Vagina (tissue), 2 donors: ENCODE measurements at places on chromosomes 5 and 9.

GRCh38 chr9:92616199-92616641 is 53.7 kb downstream of the IPPK start:
- peak overlapping the region; percentile 92 for H3K27ac ChIP-seq
- no peak overlapping the region for H3K4me3 ChIP-seq
- peaks cover 74% of the 10 kb centered on the region for H3K4me1 ChIP-seq
- H3K27me3 ChIP-seq: no peaks in the 10 kb centered on the region
- H3K36me3 ChIP-seq: peaks cover 11% of the 10 kb centered on the region
- DNase-seq: peak; percentile 67

DNA sequence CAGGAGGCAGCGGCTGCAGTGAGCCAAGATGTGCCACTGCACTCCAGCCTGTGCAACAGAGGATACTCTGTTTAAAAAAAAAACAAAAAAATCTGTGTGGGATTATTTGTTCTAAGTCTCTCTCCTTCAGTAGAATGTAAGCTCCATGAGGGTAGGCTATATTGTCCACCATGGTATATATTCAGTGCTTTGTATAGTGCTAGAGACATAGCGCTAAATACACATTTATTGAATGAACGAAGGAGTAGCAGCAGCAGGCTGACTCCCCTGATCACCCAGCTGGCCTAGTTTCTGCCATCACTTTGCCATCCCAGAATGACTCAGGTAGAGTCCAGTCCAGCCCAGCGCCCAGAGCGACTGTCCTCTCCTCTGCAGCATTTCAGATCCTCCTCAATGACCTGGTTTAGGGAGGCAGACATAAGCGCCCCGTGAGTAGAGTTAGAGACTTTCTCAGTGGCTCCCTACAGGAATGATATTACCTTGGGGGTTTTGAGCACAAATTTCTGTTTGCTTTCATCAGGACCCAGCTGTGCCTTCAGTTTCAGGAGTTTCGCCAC is 716 bp downstream of the HARS1 start:
- DNase-seq: no peak
- H3K27me3 ChIP-seq: no peaks in the 10 kb centered on the region
- H3K4me1 ChIP-seq: peaks cover 38% of the 10 kb centered on the region
- H3K4me3 ChIP-seq: peak overlapping the region; percentile 86
- peak overlapping the region; percentile 80 for H3K27ac ChIP-seq
- H3K36me3 ChIP-seq: no peaks in the 10 kb centered on the region

DNA sequence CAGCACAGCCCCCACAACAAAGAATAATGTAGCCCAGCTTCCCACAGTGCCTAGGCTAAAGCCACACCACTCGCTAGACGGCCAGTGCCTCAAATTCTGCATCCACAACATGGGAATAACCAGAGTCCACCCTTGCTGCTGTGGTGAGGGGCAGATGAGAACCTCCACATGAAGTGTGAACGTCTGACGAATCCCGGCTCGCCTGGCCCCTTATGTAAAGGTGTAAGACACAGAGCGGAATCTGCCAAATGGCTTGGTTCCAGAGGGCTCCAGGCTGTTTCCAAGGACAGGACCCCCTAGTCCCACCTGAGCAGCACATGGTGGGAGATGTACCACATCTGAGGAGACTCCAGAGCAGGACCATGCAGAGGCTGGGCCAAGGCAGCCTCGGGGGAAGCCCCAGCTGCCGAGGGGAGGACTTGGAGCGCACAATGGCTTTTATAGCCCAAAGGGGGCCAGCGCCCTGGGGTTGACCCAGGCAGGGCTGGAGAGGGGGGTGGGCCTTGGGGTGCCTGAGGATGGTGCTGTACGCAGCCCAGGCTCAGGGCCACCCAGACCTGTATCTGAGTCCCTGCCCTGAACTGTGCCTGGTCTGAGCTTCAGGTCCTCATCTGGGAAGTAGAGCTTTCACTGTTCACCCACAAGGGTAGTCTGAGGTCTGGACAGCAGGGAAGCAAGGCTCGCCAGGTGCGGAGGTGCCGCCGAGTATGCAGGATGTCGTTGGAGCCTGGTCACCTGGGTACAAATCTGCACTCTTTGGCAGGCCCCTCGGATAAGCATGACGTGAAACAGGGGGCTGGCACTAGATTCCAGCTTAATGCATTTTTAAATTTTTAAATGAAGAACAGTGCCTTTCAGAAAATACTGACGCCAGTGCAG is 24.9 kb upstream of the SLC25A51 start:
- H3K27me3 ChIP-seq: no peaks in the 10 kb centered on the region
- no peaks in the 10 kb centered on the region for H3K36me3 ChIP-seq
- DNase-seq: no peak
- peaks cover 18% of the 10 kb centered on the region for H3K4me1 ChIP-seq
- no peak overlapping the region for H3K4me3 ChIP-seq
- H3K27ac ChIP-seq: no peak overlapping the region

DNA sequence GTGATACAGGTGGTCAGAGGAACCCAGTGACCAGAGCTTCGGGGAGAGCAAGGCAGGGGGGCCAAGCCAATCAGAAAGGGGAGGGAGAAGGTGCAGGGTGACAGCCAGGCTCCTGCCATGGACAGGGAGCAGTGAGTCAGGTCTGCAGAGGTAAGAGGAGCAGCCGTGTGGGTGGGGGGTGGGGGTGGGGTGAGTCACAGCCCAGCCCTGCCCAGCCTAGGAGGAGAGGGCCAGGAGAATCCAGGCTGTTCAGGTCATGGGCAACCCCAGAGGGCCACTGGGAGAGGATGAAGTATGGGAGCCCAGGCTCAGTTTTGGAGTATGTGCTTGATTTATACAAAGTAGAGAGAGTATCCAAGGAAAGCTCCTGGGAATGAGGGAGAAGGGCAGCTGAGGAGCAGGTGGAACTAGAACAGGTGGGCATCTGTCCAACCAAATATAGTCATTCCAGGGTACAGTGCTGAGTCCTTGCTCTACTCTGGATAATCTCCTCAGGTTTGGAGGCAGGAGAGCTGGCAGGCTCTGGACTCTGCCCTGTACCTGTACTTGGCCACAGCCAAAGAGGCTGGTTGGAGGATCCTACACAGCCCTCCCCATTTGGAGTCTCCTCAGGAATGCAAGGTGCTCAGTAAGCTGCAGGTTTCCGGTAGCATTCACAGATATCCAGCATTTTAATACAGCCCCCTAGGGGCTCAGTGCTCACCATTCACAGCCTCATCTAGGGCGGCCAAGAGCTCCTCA is 1.6 kb downstream of the HBEGF start:
- H3K27ac ChIP-seq: peak overlapping the region; percentile 68
- peaks cover 37% of the 10 kb centered on the region for H3K4me1 ChIP-seq
- no peak for DNase-seq

- H3K36me3 ChIP-seq: no peaks in the 10 kb centered on the region
- no peak overlapping the region for H3K4me3 ChIP-seq
- no peaks in the 10 kb centered on the region for H3K27me3 ChIP-seq
- no peaks in the 10 kb centered on the region for H3K4me1 ChIP-seq
- DNase-seq: no peak
Measured at GRCh38 chr5:163943546-163943945, 438.1 kb downstream of the MAT2B start.

DNA sequence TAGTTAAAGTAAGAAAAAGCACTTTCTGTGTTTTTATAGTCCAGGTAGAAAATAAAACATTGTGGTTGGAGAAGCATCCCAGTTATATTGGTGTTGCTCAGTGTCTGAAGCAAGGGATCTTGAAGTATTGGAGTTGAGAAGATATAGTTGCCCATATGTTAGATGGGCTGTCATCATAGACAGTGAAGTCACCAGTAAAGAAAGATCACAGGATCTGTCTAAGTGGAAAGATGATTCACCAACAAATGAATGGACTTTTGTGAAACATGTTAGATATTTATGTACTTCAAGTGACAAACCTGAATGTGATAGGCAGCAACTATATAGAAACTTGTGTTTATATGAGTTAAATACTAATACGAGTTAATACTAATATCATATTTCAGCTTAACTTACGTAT is 11.7 kb downstream of the OGN start:
- H3K4me1 ChIP-seq: no peaks in the 10 kb centered on the region
- H3K27me3 ChIP-seq: no peaks in the 10 kb centered on the region
- H3K27ac ChIP-seq: no peak overlapping the region
- H3K4me3 ChIP-seq: no peak overlapping the region

DNA sequence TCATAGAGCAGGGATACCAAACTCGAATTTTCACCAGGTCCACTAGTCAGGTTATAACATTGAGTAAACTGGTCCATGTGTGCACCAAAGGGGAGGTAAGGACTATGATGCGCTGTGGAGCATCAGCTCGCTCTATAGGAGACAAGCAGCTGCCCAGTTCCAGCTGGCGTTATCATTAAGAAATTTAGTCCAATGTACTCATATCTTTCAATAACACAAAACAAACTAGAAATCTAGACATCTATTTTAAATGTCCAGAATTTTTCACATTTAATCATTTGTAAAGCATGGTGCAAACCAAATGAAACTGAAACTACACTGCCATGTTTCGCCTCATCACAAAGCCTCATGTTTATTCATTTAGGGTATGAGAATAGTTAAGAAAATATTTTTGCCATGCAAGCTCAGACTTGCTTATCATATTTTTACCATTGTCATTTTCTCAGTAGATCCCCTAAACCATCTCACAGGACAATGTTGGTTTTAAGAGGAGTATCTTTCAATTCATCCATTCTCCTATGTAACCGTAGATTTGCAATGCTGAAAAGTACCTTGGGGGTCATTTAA is 50.9 kb downstream of the ZNF474 start:
- DNase-seq: no peak
- H3K4me1 ChIP-seq: peaks cover 20% of the 10 kb centered on the region
- H3K4me3 ChIP-seq: no peak overlapping the region
- H3K27me3 ChIP-seq: no peaks in the 10 kb centered on the region

DNA sequence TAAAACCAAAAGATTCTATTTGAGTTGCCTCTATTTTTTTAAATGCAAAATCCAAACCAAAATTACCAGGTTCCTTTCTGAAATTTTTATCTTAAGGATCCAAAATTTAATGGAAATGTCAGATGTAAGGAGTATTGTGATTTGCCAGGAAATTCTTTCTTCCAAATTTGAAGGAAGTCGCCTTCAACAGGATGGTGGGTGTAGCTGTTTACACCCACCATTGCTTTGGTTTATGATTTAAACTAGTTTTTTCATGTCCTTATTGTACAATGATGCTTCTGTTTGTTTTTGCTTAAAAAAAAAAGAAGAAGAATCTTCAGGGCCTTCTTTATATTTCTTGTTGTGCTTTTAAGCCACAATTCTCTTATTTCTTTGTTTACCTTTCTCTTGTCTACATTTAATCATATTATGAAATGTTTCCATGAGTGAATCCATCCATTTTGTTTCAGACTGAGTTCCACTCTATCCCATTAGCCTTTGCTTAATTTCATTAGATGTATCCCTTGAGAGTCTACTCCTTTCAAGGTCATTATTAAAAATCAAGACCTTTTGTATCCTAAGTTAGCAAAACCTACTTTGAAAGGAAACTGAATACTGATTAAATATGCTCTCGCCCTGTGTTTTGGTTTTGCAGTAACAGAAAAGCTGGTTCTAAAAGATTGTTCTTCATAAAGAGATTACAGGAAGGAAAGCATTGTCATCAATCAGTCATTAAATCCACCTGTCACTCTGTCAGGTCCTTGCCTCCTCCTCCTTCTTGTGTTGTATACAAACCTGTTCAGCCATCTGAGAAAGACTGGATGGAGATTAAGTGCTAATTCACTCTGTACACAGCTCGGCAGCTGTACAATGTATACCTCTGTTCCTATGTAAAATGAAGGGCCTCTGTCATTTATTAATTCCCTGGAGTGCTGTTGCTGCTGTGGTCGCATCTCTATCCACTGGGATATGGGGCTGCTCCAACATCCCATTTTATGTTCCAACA is 45.5 kb upstream of the SLC2A8 start:
- H3K36me3 ChIP-seq: peaks cover 9% of the 10 kb centered on the region
- no peak overlapping the region for H3K27ac ChIP-seq
- no peaks in the 10 kb centered on the region for H3K27me3 ChIP-seq
- H3K4me3 ChIP-seq: no peak overlapping the region
- no peak for DNase-seq
- no peaks in the 10 kb centered on the region for H3K4me1 ChIP-seq

DNA sequence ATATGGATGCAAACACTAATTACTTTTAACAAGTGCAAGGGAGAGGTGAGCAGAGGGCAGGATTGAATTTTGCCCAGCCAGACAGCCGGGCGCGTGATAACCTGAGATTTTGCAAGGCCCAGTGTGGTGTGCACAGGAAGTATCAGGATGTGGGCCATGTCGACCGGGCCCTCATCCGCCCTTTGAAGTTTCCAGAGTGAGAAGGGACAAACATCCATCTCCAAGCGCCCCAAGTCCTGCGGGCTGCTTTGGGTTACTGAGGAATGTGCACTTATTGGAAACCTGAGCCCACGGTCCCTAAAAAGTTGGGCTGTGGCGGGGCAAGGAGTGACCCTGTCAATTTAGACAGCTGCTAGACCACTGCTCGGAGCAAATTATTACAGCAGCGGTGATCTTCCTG is 272.2 kb upstream of the IRX2 start:
- H3K27ac ChIP-seq: no peak overlapping the region
- no peaks in the 10 kb centered on the region for H3K27me3 ChIP-seq
- no peaks in the 10 kb centered on the region for H3K36me3 ChIP-seq
- peak; percentile 27 for DNase-seq

- no peak overlapping the region for H3K27ac ChIP-seq
- H3K4me3 ChIP-seq: peak overlapping the region; percentile 11
- no peak for DNase-seq
- H3K4me1 ChIP-seq: peaks cover 9% of the 10 kb centered on the region
Measured at GRCh38 chr5:1380011-1380817, 35.3 kb upstream of the CLPTM1L start.

DNA sequence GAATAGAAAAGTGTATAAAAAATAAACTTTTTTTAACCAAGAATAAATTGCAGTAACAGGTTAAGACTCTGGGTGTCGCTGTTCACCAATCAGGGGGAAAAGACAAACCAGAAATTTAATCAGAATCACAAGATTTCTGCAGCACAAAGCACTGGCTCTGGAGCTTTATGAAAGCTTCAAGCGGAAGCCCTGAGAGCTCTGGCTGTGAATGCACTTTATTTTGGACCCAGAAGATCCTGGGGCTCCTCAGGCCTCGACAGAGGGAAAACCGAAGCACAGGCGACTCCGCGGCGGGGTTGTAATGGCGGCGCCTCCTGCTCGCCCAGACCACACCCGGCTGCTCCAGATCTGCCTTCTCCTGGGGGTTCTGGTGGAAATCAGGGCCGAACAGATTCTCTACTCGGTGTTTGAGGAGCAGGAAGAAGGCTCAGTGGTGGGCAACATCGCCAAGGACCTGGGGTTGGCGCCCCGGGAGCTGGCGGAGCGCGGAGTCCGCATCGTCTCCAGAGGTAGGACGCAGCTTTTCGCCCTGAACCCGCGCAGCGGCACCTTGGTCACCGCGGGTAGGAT is at the start of gene PCDHGA4:
Gene PCDHGA4, plus strand, starts transcription at position 122 of the 570 bp plus-strand sequence. Its CDS starts 87 bp downstream, at position 209.
- H3K27ac ChIP-seq: no peak within 1 kb of the TSS
- peak within 1 kb of the TSS; percentile 24 for H3K4me3 ChIP-seq
- no peaks in the 10 kb centered on the region for H3K4me1 ChIP-seq
- H3K36me3 ChIP-seq: no peaks in the 10 kb centered on the region

DNA sequence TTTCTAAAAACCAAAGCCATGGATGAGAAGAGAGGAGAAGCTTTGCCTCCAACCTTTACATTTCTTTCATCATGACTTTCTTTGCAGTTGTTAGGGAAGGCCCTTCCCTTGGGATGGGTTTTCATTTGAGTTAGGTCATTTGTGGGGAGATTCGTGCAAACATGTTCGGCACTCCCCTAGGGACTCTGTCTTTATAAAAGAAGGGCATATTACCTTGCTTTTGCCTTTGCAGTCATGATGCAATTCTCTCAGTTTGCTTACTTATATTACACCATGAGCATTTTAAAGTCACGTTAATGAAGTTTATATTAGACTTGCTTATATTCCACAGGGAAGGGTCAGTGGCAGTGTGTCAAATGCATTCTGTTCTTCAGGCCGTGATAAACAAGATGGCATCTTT is 289.3 kb upstream of the WWC1 start:
- H3K27me3 ChIP-seq: no peaks in the 10 kb centered on the region
- DNase-seq: no peak
- no peak overlapping the region for H3K4me3 ChIP-seq
- no peak overlapping the region for H3K27ac ChIP-seq
- H3K4me1 ChIP-seq: no peaks in the 10 kb centered on the region
